NCI-H510A (cell line): ENCODE measurements at places on chromosomes 6 and 20.

GRCh38 chr20:61256824-61257223 lies 4.8 kb downstream of the CDH4 start:
- no peak for DNase-seq

DNA sequence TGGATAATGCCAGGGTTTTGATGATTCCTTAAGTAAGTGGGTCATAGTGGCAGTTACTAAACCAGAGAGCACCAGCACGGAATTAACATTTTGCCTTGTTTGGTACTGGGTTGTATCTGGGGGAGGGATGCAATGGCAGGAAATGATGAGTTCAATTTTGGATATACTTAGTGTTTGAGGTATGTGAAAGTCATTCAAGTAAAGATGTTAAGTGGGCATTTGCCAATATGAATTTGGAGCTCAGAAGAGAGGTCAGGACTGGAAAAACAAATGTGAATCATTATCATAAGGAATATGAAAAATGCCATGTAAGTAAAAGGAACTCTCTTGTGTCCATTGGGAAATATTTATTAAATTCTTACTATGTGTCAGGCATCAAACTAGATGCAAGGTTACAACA lies 6.2 kb downstream of the PXT1 start:
- no peak for DNase-seq

DNA sequence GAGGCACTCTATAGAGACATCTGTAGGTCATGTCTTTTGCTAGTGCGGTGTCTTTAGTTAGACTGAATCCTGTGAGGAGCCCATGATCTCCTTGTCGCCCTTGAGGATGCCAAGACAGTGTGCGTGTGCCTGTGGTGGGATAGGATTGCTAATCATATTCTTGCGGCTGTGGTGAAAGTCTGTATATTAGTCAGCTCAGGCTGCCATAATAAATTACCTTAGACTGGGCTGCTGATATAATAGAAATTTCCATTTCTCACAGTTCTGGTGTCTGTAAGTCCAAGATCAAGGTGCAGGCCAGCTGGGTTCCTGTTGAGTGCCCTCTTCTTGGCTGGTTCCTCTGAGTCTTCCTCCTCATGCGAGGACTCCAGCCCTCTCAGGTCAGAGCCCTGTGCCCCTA lies 141.2 kb downstream of the JARID2 start:
- no peak for DNase-seq

DNA sequence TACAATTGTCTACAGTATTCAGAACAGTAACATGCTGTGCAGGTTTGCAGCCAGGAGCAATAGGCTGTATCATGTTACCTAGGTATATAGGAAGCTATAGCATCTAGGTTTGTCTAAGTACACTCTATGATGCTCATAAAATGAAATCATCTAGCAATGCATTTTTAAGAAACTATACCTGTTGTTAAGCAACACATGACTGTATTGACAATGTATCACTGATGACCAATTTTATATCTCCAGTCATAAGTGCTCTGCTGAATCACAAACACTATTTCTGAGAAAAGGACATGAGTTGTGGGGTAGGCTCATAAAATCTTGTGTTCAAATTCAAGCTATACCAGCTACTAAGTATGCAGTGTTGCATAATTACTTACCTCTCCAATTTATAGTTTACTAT lies 501.3 kb downstream of the CD109 start:
- DNase-seq, result no peak

DNA sequence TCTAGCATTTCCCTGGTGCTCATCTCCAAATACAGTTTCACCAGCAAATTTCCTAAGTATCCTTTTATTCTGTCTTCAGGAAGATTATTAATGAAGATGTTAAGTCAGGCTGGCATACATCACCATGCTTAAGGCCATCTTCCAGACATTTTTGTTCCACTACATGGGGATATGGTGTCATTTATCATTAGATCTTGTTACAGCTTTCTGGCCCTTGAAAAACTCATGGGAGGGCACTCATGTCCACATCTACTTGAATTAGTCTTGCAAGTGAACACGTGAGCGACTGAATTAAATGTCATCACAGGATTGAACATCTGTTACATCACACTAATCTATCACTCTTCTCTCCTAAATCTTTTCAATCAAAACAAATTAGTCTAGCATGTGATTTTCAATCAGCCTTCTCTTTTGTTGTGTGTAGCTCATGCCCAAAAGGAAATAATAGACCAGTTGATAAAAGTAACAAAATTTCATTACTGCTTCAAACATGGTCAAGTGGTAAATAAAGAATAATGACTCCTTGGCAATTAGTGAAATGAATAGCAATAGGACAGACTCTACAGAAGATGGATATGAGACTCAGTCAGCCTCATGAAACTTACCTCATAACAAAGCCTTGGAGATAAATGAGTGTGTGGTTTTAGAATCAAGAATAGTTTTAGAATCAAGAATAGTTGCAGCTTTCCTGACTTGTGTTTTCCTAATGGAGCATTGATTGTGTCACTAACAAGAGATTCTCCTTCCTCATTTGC lies 80.5 kb downstream of the MTFR2 start:
- no peak for DNase-seq

DNA sequence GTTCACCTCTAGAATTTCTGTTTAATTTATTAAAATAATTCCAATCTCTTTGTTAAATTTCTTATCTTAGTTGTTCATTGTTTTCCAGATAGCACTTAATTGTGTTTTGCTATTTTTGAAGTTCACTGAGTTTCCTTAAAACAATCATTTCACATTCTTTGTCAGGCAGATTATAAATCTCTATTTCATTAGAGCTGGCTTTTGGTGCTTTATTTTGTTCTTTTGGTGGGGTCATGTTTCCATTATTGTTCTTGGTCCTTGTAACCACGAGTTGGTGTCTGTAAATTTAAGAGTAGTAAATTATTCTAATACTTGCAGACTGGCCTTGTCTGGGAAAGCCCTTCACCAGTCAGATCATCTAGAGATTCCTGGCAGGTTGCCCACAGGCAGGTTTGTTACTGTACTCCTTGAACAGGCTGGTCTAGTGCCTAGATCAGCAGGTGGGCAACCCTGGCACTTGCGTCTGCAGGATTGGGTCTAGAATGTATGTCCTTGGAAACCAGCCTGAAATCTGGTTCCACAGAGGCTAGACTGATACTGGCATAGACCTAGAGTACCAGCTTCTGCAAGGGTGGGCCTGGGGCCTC lies 110.4 kb downstream of the ADGB start:
- no peak for DNase-seq

GRCh38 chr6:43770372-43771209 lies 580 bp downstream of the VEGFA start:
- DNase-seq, result peak; percentile 62

DNA sequence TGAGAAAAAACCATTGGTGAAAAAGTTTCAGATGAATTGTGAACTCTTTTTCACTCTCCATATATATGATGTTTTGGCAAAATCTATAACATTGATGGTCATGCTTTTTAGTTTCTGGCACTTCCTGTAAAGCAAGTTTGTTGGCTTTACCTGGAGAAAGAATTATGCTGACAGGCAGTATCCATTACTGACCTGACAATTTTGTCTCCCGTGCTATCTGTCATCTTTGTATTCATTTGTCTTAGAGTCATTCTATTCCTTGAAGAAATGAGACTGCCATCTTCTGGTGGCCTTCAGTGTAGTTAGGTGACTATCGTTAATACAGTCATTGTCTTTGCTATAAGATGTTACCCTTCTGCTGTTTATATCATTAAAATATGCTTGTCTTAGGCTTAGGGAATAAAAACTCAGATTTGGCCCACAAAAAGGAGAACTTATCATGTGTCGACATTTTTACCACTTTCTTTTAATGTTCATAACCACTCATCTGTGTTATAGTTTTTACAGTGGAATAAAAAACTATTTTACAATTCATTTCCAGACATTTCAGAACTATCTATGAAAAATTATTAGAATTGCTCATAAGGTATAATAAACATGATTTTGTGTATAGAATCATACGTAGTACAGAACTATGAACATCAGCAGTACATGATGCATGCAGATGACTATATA lies 707.0 kb downstream of the EPM2A start:
- DNase-seq, result no peak

DNA sequence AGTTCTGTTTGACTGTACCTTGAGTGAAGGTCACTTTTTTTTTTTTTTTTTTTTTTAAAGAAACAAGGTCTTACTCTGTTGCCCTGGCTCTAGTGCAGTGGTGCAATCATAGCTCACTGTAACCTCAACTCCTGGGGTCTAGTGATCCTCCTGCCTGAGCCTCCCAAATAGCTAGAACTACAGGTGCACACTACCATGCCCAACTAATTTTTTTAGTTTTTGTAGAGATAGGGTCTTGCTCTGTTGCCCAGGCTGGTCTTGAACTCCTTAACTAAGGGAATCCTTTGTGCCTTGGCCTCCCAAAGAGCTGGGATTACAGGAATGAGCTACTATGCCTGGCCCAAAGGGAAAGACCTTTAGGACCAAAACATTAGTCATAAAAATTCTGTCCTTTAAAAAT lies 413.7 kb downstream of the CDKAL1 start:
- no peak for DNase-seq

GRCh38 chr6:145866456-145867396 lies 52.1 kb upstream of the FBXO30 start:
- no peak for DNase-seq

GRCh38 chr6:150639823-150640331 lies 40.2 kb downstream of the PLEKHG1 start:
- DNase-seq, result no peak
